Activated CD4-positive, CD25-positive, alpha-beta regulatory T cell (primary cell): ENCODE measurements at places on chromosomes 11 and 22.

DNA sequence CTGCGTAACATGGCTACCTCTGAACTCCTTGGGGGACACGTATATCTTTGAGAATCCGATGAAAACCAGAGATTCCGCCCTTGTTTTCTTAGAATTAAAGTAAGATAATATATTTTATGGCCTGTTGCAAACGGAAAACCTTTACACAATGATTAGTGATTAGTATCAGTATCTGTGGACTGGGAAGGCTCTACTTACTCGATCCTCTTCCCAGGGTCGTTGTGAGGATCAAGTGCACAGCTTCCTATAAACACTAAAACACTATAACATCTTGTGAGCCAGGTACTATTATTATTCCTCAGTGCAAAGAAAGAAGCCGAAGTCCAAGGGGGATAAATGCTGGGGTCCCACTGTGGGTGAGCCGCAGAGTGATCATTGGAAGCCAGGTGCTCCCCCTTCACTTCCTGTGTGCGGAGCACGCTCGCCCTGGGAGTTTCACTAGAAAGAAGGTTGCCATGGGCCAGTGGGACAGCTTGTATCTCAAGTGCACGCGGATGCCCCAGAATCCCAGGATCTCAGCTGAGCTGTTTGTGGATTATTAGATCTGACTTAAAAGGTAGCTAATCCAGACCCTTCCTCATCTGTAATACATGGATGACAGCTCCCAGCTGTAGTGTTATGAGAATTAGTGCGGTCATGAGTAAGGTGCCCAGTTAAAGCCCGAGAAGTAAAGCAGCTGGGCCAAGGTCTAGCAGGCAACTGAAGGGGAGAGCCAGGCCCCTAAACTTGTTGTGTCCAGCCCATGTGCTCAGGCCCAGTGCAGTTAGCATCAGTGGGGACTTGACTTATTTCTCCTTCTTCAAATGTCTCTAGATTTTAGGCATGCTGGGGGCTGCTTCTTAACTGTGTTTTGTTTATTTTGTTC, 839 bp downstream of the CBY1 start:
- no peak for DNase-seq

DNA sequence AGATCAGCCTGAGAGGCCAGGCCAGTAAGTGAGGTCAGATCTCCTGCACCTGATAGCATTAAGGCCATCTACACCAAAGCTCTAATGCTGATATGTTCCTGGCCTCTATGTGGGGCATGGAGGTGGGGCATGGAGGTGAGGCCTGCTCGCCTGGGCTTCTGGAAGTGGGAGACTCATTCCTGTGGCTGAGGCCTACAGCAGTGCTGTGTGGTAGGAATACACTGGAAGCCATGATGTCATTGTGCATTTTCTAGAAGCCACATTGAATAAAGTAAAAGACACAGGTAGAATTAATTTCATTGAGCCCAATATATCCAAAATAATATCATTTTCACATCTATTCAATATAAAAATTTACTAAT, 2.7 kb downstream of the PNPLA3 start:
- no peak for DNase-seq

DNA sequence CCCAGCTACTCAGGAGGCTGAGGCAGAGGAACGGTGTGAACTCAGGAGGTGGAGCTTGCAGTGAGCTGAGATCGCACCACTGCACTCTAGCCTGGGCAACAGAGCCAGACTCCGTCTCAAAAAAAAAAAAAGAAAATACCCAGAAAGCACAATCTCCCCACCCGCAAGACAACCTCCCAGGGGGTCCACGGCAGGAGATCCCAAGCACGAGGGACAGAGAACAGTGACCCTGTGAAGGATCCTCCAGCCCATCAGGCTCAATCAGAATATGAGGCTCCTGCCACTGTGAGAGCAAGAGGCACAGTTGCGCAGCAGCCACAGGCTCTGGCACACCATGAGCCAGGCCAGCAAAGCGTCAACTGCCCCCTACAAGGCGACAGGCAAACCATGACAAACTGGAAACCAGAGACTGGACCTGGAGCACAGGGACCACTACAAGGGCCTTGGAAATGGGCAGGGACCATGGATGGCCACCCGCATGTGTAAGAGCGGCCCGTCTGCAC, 164.8 kb upstream of the GRK3 start:
- DNase-seq = no peak

DNA sequence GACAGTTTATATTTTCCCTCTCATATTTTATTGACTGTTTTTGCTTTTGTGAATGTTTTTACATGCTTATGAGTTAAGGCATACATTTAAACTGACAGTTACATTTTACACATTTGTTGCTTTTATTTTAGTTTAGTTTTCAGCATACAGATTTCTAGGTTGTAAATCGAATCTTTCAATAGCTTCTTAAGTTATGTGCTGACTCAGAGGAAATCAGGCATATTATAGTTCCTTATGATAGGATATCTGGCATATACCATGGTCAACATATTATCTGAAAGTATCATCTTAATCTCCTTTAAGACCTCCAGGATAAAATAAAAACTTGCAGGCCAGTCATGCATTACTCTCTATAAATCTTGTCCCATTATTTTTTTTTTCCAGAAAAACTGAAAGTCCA, 916.6 kb downstream of the LRRC4C start:
- DNase-seq = no peak

- DNase-seq = no peak
Measured at GRCh38 chr11:118628861-118629549, 21.6 kb downstream of the PHLDB1 start.

GRCh38 chr11:120108154-120108784, 29.6 kb downstream of the TRIM29 start:
- DNase-seq = no peak

- no peak for DNase-seq
Measured at GRCh38 chr11:42138454-42138853, 679.0 kb upstream of the LRRC4C start.

DNA sequence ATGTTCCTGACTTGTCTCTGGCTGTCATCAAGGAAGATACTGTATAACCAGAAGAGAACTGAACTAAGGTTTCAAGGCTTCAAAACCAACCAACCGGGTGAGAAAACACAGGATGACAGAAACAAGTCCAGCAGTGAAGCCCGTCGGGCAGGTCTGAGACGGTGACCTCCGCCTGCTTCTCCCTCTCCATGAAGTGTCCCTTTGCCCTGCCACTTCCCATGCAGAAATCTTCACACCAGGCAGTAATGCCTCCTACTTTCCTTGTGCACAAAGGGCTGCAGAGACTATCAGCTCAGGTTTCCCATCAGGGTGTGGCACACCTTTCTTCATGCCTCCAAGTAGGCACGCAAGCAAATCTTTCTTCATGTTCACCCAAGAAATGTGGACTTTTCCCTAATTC, 24.2 kb downstream of the PRDM10 start:
- no peak for DNase-seq
